Suprapubic skin (tissue), 4 donors: ENCODE measurements at places on chromosomes 11 and 22.

DNA sequence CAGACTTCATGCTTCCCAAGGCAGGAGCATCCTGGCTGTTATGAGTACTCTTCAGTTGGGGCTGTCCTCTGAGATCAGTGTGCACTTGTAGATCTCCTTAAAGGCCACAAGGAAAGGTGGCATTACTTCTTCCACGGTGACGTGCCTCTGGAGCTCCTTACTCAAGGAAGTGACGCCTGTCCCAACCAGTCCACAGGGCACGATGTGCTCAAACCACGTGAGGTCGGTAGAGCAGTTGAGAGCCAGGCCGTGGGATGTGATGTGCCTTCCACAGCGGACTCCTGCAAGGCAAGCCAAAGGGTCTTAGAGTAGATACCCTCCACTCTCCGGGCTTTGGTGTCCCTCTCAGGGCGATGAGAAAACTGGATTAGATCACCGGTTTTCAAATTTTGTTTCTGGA is 1.4 kb downstream of the LIPT2 start:
- DNase-seq = no peak

DNA sequence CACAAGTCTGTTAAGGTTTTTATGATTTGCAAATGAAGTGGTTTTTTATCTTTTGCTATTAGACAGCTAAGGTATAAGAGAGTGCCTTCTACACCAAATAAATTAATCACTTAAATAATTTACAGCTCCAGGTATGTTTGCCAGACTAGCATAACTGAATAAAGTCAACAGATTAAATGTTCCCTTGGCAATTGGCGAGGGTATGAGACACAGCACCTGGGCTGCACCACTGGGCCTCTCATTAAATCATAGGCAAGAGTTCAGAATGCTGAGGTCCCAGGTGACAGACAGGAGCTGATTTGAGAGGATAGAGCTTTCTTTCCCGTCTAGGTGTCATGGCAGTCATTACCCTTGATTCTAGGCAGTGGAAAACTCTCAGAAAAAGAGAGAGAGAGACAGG is 62.6 kb upstream of the WT1 start:
- no peak for DNase-seq

GRCh38 chr11:94322501-94322900 is 18.1 kb downstream of the IZUMO1R start:
- no peak for DNase-seq

DNA sequence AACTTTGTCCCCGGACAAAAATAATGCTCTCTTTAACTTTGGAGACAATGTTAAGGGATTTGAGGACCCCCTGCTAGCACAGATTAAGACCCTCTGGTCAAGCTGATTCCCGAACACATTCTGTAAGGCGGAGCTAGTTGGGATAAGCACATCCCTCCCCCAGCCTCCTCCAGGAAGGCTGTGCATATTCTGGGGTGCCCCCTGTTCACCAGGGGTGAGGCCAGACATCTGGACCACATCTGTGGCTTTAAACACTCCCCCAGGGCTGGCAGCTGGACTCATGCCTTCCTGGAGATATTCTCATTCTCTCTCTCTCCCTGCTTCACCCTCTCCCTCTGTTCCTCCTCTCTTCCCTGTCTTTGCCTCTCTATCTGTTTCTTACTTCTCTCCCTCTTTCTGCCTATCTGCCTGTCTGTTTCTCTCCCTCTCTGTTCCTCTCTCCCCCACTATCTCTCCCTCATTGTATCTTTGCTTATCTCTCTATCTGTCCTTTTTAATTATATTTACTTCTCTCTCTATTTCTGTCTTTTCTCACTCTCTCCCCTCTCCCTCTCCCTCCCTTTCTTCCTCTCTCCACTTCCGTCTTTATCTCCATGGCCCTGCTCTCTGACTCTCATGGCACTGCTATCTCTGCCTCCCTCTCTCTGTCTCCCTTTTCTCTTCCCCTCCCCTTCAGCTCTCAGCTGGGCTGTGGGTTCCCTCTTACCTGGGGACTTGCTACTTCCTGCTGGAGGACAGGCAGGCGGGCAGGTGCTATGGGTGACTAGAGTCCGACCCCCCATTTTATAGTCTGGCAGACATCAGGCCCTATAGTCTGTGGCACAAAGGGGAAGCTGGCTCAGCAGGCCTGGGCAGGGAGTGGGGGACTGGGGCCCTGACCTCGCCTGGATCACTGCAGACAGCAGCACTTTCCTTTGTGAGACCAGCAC is at the start of gene CRYBB1:
Gene CRYBB1 (minus strand): TSS at position 757 of the 929 bp plus-strand sequence. CDS start 1,708 bp downstream, outside the sequence.
- no peak for DNase-seq

GRCh38 chr11:22337596-22338485 is at the start of gene SLC17A6:
TSS of gene SLC17A6 (plus strand) at chr11:22338381. CDS start at chr11:22338534, 153 bp downstream.
- no peak for DNase-seq

DNA sequence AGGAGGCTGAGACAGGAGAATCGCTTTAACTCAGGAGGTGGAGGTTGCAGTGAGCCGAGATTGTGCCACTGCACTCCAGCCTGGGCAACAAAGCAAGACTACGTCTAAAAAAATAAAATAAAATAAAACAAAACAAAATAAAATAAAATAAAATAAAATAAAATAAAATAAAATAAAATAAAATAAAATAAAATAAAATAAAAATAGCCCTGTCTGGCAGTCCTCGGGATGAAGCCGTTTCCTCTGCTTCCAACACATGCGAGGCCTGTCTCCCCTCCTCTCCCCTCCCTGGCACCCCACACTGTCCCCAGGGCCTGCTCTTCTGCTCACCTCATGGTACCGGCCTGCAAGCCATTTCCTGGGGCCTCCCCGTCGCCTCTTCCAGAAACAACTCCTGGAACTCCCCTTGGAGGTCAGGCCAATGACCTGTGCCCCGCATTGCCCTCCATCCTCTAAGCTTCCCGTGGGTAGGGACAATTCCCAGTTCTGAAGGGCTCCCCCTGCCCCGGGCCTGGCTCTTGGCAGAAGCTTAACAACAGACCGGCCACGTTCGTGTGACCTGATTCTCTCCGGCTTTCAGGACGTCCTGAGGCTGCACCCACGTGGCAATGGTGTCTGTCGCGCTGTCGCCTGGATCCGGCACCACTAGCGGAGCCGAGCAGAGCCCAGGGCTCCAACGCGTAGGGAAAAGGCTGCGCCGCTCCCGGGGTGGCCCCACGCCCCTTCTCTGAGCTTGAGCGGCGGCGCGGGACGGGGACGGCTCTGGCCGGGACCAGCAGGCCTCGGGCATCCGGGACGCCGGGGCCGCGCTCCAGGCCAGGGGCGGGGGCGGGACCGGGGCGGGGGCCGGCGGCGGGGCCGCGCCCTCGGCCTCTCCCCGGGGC is 456 bp upstream of the PARVB start:
- DNase-seq = no peak

DNA sequence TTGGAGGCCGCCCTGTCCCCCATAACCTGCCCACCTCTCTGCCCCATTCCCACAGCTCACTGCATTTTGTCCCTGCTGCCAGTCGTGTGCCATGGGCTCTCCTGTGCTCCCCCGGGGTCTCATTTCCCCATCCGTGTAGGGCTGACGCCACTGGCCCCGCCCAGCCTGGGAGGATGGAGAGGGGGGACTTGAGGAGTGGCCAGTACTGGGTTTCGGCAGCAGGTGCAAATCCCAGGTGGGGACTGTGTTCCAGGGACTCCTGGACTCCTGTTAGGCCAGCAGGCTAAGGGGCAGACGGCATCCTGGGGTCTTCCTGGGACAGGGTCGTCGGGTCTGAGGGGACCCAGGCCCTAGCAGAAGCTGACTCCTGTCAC is 1.2 kb upstream of the MYO7A start:
- no peak for DNase-seq

GRCh38 chr11:43359422-43359818 is 700 bp downstream of the TTC17 start:
- DNase-seq = no peak

- DNase-seq = no peak
These were observed 827 bp upstream of the MUC2 start for GRCh38 chr11:1073851-1074243.

DNA sequence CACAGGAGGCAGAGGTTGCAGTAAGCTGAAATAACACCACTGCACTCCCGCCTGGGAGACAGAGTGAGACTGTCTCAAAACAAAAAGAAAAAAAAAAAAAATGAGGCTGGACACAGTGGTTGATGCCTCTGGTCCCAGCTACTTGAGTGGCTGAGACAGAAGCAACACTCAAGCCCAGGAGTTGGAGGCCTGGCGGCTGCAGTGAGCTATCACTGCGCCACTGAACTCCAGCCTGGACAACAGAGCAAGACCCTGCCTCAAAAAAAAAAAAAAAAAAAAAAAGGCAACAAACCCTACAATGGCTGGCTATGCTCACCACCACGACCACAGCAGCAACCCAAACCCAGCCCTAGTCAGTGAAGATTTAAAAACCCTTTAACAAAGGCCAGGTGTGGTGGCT is 8.2 kb downstream of the NAP1L4 start:
- DNase-seq = no peak

GRCh38 chr11:115290893-115291292 is 213.3 kb downstream of the CADM1 start:
- no peak for DNase-seq

DNA sequence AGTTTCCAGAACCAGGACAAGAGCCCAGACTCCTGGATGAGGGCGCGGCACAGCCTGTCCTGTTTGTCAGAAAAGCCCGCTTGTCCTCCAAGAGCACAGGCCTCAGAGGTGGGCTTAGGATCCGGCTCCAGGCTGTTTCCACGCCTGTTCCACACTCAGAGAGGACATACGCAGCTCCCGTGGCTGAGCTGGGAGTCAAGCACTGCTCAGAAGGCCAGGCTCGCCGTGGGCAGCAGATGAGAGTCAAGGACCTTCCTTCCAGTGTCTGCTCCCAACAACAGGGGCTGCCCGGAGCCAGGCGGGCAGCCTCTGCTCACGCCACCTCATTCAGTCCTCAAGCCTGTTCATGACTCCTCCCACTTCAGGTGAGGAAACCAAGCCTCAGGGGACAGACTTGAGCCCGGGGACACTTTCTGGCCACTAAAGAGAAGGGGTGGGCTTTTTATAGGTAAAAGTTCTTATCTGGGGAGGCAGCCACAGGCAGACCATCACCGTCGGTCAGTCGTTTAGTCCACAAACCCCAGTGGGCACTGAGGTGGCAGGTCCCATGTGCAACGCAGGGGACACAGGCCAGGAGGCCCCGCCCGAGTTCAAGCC is 3.8 kb downstream of the CYB5R3 start:
- DNase-seq = no peak

GRCh38 chr11:68436985-68437926 is 23.3 kb upstream of the PPP6R3 start:
- DNase-seq = no peak

GRCh38 chr11:44585421-44585820 is 20.0 kb downstream of the CD82 start:
- DNase-seq = no peak

DNA sequence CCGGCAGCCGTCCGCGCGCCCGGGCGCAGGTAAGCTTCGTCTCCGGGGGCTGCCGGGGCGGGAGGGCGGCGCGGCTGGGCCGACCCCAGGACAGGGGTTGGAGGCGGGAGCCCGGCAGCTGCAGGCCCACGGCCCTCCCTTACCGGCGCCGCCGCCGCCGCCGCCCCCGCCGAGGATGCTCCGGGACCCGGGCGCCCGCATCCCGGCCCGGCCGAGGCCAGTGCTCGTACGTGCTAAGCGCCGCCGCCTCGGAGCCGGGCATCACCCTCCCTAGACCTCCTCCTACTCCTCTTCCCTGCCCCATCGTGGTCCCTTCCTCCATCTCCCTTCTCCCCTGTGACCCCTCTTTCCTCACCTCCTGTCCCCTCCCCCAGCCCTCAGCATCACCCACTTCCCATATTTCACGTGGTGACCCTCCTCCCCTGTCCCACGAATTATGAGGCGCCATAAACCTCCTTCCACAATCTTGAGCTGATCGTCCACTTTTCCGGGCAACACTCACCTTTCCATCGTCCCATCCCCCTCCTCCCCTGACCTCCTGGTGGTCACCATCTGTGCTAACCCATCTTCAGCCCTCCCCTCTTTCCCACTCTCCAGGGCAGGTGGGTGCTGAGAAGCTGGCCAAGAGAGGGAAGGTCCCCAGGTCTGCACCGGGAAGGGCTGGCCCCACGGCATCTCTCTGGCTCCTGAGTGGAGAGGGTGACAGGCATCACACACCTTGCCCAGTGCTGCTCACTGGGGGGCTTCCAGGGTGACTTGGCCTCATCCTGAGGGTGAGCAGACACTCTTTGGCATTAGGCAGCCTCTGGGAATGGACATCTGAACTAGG is 612 bp downstream of the ASPHD2 start:
- no peak for DNase-seq

- DNase-seq = no peak
These were observed 59.7 kb downstream of the FAM83F start for GRCh38 chr22:40054486-40054885.
